RWPE1 (cell line): ENCODE measurements at places on chromosomes 1 and 21.
A peak's percentile ranks its signal among the peaks of the same experiment; 100 is the strongest.

GRCh38 chr1:206904423-206905142, 7.3 kb downstream of the IL24 start:
- no peak for DNase-seq

DNA sequence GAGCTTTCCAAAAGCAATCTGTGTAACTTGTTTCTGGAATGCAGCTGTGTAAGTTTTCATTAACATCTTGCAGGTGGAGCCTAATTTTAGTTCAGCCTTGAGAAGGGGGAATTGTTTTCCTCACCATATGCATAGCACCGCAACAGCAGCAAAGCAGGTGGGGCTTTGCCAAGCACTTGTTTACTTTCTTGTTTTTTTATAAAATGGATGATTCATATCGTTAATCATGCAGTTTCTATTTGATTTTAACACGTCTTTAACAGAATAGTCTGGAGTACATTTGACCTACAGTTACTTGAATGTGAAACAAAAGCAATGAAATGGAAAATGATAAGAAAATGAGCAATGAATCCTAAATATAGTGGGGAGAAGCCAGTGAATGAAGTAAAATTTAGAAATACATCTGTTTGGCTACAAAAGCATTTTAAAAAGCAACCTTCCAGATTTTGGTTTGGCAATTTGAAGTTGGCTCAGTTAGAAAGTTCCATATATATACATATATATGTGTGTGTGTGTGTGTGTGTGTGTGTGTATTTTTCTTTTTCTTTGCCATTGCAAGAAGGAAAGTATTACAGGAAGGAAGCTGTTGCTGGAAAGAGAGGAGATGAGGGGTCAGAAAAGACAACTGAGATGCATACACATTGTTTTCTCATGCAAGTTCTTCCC, 119.0 kb upstream of the ADGRL2 start:
- peak; percentile 21 for DNase-seq

DNA sequence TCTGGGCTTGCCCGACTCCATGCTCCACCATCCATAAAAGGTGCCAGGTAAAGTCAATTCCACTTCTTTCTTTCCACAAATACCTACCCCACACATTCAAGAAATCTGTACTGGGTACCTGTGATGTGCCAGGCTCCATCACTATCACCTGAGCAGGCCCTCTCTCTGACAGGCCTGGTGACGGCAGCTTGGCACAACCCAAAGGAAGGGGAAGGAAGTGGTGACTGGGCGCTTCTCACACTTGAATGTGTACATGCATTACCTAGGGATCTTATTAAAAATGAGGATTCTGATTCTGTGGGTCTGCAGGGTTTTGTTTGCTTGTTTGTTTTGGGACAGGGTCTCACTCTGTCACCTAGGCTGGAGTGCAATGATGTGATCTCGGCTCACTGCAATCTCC, 7.5 kb downstream of the HTR1D start:
- DNase-seq, result no peak

GRCh38 chr1:88897070-88897730, 5.8 kb upstream of the GTF2B start:
- DNase-seq, result no peak

GRCh38 chr1:12327566-12327965, 97.7 kb downstream of the VPS13D start:
- no peak for DNase-seq

GRCh38 chr1:76444773-76445172, 370.2 kb downstream of the ST6GALNAC3 start:
- DNase-seq, result no peak

DNA sequence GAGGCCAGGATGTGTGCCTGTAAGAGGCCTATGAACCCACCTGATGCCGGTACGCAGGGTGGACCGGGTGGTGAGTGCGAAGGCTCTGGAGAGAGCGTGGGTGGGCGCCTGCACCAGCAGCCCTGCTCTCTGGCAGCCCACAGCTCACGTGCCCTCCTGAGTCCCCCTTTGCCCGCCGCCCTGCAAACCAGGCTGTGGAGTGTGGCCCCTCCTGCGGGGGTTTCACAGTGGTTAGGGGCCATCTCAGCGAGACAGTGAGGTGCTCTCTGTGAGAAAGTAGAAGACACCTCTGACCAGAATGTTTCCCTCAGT, 22.3 kb downstream of the RHBG start:
- no peak for DNase-seq

DNA sequence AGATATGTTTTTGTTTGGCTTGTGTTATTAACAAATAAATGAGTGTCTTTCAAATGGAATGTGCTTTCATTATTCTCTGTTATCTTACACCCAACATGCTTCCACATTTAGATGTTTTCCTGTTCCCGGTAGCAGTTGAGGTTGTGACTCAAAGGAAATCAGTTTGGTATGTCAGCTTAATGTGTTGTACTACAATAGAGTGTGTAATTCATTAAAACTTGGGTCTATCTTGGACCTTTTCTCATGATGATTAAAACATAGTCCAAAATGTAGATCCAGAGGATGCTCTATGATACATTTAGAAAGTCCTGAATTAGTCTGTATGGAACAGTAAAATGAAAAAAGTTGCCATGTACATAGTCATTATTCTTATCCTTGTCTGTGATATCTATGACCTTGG, 26.7 kb downstream of the RTCA start:
- no peak for DNase-seq

DNA sequence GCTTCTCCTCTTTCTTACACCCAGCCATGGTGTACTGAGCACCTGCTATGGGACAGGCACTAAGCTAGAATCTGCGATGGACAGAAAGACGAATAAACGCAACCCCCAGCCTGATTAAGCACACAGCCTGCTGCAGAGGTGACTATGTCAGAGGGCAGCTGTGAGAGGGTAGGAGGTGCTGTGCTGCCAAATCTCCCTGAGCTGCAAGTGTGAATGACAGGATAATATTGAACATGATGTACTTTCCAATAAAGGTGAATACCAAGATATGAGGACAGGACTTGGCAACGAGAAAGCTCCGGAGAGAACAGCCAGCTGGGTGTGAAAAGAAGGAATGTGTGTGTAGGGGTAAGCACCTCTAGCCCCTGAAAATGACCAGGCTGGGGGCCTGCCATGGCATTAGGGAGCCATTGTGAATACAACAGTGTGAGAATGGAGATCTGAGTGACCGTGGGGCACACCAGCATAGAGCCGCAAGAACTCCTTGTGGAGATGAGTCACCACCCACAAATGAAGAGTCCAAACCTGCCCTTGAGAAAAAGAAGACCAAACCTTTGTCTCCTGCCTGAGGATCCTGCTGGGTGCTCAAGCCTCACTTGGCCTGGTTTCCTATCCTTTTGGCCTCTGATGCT, 83.0 kb upstream of the ATF3 start:
- DNase-seq, result peak; percentile 36
